ENCODE measurements at places on chromosomes 2 and 18. TPM values are rescaled to one million over a fixed set of nuclear protein-coding genes. Genes with fewer than 3 reads are reported as not detected.

The NCKAP5 gene
- total RNA-seq, result 8.8 TPM

The AMER3 gene
- not detected for total RNA-seq

DNA sequence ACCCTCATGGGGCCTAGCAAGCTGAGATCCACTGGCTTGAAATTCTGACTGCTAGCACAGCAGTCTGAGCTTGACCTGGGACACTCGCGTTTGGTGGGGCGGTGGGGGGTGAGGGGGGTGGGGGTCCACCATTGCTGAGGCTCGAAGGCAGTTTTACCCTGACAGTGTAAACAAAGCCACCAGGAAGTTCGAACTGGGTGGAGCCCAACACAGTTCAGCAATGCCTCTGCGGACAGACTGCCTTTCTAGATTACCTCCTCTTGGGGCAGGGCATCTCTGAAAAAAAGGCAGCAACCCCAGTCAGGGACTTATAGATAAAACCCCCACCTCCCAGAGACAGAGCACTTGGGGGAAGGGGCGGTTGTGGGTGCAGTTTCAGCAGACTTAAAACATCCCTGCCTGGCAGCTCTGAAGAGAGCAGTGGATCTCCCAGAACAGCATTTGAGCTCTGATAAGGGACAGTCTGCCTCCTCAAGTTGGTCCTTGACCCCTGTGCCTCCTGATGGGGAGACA is 149.7 kb upstream of the TANK start:
- no peak for DNase-seq

GRCh38 chr2:240611601-240612210 is 13.6 kb upstream of the GPR35 start:
- DNase-seq, result no peak
